Progenitor cell of endocrine pancreas (in vitro differentiated cells): ENCODE measurements at places on chromosomes 12 and 14. TPM values are rescaled to one million over a fixed set of nuclear protein-coding genes. Genes with fewer than 3 reads are reported as not detected.
A peak's percentile ranks its signal among the peaks of the same experiment; 100 is the strongest.

MAP4K5 gene
- 73.0 and 74.1 TPM in 2 replicates for total RNA-seq

DNA sequence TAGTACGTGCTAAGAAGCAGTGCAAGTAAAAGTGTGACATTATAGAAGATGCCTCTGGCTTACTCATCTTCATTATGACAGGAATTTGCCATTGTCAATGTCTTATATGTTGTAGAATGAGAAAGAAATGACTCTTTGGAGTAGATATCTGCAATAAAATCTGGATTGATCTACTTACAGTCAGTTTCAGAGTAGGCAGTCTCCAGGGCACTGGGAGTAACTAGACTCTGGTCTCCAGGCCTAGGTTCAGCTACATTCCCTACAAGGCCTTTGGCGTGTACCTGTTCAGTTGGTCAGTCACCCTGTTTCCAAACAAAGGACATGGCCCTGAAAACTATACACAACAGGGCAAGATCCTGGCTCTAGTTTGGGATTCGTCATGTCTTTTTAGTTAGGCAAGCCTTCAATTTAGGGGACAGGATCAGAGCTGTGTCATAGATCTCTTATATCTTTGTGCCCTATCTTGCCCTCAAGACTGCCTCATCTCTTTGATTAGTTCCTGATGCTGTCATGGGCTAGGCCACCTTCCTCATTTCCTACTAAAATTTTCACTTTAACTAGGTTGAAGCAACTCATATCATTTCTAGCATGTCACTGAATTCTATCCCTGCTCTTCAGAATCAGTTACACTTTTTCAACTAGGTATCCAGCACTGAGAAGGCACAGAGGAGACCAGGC lies 410.0 kb downstream of the RAD51B start:
- DNase-seq = no peak

GRCh38 chr14:98093111-98093510 lies 1178.9 kb downstream of the BCL11B start:
- DNase-seq = no peak

- DNase-seq = no peak
These were observed 73.4 kb downstream of the FRMD6 start for GRCh38 chr14:51725061-51725460.

GRCh38 chr12:104342147-104342546 lies 38.6 kb downstream of the EID3 start:
- DNase-seq = no peak

- DNase-seq = no peak
These were observed 70.8 kb downstream of the NCOR2 start for GRCh38 chr12:124496584-124496983.

DNA sequence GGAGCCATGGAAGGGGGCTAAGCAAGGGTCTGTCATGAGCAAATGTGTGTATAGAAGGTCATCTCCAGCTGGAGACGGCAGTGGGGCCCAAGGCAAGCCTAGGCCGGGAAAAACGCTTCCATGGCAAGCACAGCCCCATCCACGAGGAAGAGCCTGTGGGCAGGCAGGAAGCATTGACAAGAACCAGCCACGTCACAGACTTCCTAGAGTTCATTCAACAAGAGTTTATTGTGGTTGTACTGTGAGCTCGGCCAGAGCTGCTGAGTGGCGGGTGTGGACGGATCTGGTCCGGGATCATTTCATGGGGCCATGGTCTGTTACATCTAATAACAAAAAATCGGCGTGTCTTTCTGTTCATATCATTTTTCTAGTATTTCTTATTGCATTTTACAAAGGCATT lies 311.7 kb downstream of the TMEM121 start:
- no peak for DNase-seq

ERBB3 gene
- 206 and 221 TPM in 2 replicates for total RNA-seq

- DNase-seq = no peak
These were observed 9.9 kb downstream of the DBX2 start for GRCh38 chr12:45040977-45041376.

- no peak for DNase-seq
These were observed 44.3 kb downstream of the TUNAR start for GRCh38 chr14:95920769-95921438.

GRCh38 chr12:89346741-89347324 lies 5.5 kb downstream of the DUSP6 start:
- DNase-seq = no peak

OR6C4 gene
- not detected in 2 replicates for total RNA-seq

OR4E2 gene
- total RNA-seq = not detected in 2 replicates

DNA sequence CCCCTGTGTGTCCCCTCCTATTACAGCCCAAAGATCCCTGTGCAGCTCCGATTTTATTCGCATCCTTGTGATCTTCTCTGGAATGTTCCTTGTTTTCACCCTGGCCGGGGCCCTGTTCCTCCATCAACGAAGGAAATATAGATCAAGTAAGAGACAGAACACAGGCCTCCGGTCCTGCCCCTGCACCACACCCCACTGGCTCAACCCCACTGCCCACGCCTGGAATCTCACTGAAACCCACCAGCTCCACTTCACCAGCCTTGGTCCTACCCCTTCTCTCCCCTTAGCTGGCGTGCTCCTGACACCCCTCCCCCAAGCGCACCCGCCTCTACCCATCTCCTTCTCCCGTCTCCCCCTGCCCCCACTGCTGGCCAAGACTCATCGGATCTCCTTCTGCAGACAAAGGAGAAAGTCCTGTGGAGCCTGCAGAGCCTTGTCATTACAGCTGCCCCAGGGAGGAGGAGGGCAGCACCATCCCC lies 934 bp upstream of the TAPBPL start:
- no peak for DNase-seq

DYRK2 gene
- total RNA-seq = 45.0 and 48.1 TPM in 2 replicates

TMEM233 gene
- total RNA-seq = not detected in 2 replicates

- DNase-seq = no peak
These were observed 298.5 kb downstream of the ERC1 start for GRCh38 chr12:1289371-1290155.

- peak; percentile 75 for DNase-seq
These were observed 29.6 kb downstream of the SMUG1 start for GRCh38 chr12:54159140-54159539.

DNA sequence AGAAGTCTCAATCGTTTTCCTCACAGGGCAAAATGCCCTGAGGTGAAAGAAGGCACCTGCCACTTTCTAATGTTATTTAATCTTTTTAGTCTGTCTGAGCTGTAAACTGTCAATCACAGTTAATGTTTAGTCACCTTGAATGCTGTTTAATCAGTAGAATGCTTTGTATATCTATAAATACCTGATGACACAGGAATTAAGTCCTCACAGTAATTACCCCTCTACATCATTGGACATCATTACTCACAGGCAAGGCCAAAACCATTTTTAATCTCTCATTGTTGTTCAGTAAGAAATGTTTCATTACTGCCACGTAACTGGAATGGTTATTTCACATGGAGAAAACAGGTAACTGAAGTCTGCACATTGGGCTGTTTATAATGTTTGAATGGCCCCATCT lies 178.8 kb downstream of the EXOC5 start:
- DNase-seq = no peak

DNA sequence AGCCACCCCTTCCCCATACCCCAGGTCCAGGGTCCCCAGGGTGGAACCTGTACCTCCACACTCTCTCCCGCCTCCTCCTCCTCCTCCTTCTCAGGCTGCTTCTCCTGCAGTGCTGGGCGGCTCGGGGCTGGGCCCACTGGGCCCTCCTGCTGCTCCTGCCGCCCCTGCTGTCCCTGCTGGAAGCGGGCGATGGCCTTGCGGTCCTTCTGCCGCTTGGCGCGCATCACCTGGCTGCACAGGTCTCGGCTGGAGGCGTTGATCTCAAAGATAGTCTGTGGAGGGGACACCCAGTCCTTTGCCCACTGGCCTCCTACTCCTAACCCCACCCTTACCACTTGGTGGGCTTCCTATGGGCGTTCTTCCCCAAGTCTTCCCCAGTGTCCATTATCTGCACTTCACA lies 14.5 kb downstream of the CFAP73 start:
- no peak for DNase-seq
